Heart left ventricle (tissue), 16 donors: ENCODE measurements at places on chromosomes 7 and 10. TPM values are rescaled to one million over a fixed set of nuclear protein-coding genes. Genes with fewer than 3 reads are reported as not detected.

DNA sequence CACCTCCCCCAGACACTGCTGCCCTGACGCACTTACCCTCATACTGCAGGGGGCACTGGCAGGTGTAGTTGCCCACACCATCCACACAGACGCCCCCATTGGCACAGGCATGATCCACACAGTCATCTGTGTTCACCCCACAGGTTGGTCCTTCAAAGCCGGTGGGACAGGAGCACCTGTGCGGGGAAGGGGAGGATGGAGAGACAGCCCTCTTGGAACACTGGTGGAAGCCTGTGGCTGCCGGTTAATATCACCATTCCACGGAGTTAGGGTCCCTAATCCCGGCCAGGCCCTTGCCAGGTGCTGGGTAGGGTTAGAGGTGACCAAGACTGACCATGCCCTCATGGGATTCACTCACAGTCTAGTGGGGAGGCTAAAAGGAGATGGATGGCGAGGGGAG, 171.8 kb downstream of the SLIT1 start:
- DNase-seq: no peak

DNA sequence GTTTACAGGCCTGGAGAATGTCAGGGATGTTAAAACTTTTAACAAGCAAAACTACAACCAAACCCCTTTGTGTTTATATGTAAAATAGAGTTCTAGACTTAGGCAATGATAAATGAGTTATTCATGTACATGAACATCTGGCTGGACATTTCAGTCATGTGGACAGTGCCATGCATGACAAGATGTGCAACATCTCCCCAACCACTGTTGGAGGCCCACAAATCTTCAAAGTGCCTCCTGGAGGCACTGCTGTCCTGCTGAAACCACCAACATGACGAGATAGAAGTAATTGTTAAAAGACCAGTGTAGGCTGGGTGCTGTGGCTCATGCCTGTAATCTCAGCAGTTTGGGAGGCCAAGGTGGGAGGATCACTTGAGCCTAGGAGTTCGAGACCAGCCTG, 18.4 kb downstream of the PPIA start:
- DNase-seq: no peak

The CRHR2 gene
- total RNA-seq: 1.1 TPM

- DNase-seq: no peak
Observed at GRCh38 chr10:48768926-48769325, 84.3 kb downstream of the WDFY4 start.

The OR2A5 gene
- total RNA-seq: not detected
